ENCODE measurements at places on chromosomes 3 and 15.

- no peak for DNase-seq
Measured at GRCh38 chr3:129827765-129828164, 65.7 kb downstream of the TMCC1 start.

GRCh38 chr15:70869346-70869745 lies 15.4 kb upstream of the LARP6 start:
- DNase-seq: no peak

DNA sequence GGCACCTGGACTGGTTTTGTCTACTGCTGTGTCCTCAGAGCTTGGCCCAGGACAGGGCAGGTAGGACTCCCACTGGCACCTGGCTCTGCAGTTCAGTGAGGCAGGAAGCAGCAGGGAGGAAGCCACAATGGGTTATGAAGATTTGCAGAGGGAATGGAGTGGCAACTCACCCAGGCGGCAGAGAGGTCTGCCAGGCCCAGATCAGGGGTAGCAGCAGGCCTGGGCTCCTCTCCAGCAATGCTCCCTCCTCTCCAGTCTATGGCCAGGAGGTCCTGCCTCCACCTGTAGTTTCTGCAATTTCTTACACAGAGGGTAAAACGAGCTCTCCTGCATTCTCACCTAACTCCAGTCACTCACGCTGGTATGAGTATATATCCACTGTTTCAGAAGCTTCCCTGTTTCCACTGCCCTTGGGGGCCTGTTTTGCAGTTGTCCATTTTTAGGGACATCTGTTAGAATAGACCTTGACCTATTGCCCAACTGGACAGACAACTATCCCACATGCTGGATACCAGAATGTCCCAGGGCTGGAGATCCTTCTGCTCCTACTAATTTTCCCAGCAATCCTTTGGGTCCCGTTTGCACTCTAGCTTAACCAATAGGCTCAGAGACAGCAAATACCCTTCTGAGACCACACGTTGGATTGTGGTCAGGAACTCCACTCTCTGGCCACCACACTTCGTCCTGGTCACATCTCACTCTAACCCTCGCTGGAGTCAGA lies 35.2 kb downstream of the HMCES start:
- DNase-seq: no peak

DNA sequence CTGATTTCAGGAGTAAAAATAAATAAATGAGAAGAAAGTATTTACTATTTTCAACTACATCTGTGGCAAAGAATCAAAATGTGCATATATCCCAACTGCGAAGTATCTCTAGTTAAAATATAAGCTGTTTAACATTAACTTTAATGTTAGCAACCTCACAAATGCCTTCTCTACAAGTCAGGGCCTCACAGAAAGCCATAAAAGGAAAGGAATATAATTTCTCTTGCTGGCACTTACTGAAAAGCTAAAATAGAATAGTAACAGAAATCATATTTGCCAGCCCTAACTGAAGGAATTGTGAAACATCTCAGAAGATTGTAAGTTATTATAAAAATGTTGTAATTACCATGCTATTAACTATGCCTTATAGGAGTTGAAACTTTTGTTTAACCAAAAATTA lies 65.1 kb upstream of the MBNL1 start:
- no peak for DNase-seq

GRCh38 chr15:50247819-50248655 lies 17.5 kb downstream of the HDC start:
- no peak for DNase-seq

DNA sequence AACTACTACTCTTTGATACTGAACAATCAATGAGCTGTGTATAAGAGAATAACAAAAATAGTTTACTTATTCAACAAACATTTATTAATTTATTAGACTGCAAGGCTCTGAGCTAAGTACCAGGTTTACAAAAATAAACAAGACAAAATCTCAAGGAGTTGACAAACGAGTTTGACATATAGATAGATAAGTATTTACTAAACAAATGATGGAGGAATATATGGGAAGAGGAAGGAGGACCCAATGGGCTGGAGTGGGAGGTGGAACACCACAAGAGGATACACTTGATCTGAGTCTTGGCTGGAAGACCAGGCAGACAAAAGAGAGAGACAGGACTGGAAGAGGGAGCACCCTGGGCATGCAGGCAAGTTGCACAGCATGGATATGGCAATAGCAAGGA lies 47.5 kb upstream of the FSIP1 start:
- no peak for DNase-seq

GRCh38 chr3:191269289-191270085 lies 59.7 kb upstream of the CCDC50 start:
- DNase-seq: no peak

GRCh38 chr3:88044411-88044810 lies 14.4 kb downstream of the CGGBP1 start:
- DNase-seq: no peak

DNA sequence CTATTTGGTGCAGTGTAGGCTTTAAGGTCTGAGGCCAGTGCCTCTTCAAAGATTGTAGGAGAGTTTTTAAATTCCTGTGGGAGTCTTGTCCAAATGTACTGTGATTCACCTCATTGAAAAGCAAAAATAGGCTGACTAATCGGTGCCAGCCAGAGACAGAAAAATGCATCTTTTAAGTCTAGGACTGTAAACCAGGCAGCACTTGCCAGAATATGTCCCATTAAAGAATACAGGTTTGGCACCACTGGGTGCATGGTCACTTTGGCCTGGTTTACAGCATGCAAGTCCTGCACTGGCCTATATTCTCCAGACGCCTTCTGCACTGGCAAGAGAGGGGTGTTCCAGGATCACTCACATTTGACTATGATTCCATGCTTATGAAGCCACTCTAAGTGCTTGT lies 20.3 kb upstream of the NOX5 start:
- no peak for DNase-seq

DNA sequence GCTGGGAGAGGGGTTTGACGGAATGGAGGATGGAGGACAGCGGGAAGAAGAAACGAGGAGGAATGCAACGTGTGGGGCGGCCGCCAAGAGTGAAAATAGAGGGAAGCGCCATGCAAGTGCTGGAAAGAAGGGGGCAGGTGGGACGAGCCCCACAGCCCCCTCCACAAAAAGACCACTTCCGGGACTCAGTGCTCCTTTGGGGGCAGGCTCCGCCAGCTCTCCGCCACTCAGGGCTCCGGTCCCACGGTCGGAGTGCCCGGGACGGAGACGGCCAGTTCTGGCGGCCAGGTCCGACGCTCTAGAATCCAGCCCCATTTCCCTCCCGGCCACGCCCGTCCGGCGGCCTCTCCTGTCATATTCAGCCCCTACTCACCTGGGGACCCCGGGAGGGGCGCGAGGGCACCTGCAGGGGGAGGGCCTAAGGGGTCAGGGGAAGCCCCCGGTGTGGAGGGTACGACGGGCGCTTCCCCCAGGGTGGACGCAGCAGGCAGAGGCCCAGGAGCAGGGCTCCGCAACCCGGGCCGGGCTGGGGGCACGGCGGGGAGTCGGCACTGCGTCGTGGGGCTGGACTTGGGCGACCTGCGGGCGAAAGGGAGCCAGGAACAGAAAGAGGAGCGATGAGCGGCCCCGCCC lies 25.5 kb upstream of the CSPG4 start:
- no peak for DNase-seq

DNA sequence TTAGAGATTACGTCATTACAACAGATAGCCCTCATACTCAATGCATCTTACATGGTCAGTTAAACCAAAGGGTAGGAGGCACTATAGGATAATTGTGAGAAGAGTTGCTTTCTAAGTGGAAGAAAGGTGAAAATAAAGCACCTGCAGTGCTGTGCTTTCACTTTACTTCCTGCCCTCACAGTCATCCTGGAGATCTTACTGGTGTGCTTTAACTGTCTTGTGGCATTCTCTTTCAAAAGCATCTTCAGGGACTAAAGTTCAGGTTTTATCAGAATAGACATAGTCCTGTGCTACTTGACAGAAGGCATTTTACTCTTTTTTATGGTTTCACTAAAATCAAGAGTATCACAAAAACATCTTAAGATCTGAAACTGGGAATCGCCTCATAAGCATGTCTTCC lies 286.6 kb downstream of the ZBTB20 start:
- DNase-seq: no peak

DNA sequence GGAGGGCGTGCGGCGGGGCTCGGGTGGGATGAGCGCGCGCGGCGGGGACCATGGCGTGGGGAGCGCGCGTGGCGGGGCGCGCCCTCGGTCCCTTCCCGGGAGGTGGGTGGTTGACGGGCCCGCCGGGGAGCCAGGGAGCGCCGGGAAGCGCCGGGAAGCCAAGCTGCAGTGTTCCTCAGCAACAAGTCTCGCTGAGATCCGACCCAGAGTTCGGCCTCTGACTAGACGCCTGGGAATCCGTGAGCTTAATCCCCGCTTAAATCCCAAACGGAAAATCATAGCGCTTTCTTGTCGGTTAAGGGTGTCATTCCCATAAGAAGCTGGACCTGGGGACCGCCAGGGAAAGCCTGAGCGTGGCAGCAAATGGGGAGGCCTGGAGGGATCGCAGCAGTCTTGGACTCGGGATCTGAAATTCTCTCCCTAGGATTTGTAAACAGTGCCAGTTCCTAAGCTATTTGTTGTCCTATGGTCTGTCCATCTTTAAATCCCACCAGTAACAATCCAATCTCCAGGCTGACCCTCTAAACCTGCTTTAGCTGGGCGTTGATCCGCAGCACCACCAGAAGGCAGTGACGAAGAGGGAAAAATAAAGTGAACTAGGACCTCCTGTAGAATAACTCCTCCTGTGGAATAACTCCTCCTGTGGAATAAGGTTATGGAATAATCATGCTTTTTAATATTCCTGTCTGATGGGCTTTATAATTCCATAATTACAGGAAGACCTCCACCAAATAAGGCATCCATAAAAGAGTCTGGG lies 570 bp upstream of the NEDD4 start:
- no peak for DNase-seq

- DNase-seq: no peak
Measured at GRCh38 chr3:13034861-13035260, 38.4 kb downstream of the IQSEC1 start.

GRCh38 chr3:187042346-187042745 lies 97.0 kb downstream of the RPL39L start:
- no peak for DNase-seq

- DNase-seq: no peak
Measured at GRCh38 chr3:116734243-116734642, 24.7 kb downstream of the TUSC7 start.

DNA sequence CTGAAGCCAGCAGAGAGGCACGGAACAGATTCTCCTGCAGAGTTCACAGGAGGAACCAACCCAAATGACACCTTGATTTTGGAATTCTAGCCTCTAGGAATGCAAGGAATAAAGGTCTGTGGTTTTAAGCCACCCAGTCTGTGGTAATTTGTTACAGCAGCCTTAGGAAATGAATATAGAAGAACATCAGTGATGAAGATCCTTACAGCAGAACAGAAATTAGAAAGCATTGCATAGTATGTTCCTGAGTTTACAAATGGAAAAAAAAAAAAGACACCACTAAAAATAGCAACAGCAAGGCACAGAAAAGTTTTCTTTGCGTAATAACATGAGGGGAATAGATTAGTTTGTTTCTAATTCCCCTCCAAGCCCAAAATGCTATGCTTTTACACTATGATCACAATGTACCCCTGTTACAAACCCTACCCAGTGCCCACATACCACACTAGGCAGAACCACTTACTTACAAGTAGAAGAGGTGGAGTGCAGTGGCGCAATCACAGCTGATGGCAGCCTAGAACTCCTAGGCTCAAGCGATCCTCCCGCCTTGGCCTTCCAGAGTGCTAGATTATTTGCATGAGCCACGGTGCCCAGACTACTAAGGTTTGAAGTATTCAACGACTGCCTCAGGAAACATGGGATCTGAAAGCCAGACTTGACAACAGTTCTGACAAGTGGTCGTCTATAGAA lies 84.3 kb downstream of the SHQ1 start:
- DNase-seq: no peak

DNA sequence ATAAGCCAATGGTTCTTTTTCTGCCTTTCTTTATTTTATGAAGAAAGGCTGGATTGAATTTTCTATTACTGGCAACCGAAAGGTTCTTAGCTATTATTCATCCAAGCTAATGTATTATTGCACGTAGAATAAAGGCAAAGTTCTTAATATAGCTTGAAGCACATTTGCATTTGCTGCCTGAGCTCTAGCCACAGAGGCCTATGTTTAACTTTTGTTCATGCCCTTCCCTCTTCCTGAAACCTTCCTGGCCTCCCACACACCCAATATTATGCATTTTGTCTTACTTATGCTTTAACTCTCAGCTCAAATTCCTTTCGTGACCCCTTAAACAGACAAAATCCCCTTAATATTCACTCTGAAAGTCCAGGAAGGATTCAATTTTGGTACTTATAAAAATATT lies 71.0 kb upstream of the ZNF280D start:
- no peak for DNase-seq

DNA sequence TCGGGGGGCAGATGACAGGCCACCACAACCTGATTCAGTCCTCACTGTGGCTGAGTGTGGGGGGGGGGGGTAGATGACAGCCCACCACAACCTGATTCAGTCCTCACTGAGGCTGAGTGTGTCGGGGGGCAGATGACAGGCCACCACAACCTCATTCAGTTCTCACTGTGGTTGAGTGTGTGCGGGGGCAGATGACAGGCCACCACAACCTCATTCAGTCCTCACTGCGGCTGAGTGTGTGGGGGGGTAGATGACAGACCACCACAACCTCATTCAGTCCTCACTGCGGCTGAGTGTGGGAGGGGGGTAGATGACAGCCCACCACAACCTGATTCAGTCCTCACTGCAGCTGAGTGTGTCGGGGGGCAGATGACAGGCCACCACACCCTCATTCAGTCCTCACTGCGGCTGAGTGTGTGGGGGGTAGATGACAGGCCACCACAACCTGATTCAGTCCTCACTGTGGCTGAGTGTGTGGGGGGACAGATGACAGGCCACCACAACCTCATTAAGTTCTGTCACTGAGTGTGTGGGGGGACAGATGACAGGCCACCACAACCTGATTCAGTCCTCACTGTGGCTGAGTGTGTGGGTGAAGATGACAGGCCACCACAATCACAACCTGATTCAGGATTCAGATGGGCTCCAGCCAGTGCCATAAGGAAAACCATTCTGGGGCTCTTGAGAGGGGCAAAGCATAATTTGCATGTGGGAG lies 16.9 kb downstream of the ZNF717 start:
- DNase-seq: no peak

- DNase-seq: no peak
Measured at GRCh38 chr3:128933922-128934253, 54.5 kb downstream of the ACAD9 start.

- no peak for DNase-seq
Measured at GRCh38 chr15:85672332-85673084, 122.2 kb downstream of the KLHL25 start.

- DNase-seq: no peak
Measured at GRCh38 chr3:155428563-155428962, 135.1 kb upstream of the STRIT1 start.

DNA sequence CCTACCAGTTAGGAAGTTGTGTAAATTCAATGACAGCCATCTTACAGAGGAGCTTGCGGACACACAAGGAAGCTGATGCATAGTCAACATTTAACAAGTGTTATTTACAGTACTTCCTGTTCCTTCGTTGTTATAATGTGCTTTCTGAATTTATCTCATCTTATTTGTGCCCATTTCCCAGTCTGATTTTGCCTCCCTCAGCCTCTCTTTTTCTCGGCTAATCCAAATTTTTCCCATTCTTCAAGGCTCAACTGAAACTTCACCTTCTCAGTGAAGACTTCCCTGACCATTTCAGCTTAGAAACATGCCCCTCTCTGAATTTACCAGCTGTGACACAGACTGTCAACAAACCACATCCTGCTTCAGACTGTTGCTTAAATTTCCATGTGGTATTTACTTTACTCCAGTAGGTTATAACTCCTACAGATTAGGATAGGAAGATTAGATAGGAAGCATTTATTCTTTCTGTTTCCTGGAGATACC lies 55.7 kb upstream of the CP start:
- no peak for DNase-seq

- DNase-seq: no peak
Measured at GRCh38 chr3:186458306-186459107, 85.7 kb downstream of the CRYGS start.

- DNase-seq: no peak
Measured at GRCh38 chr3:190258634-190259033, 63.6 kb downstream of the CLDN1 start.

Data from sciatic nerve (tissue), 2 donors.